ENCODE measurements at places on chromosomes 3 and 15.

GRCh38 chr3:194983121-194983520, 287.8 kb downstream of the XXYLT1 start:
- no peak for DNase-seq

DNA sequence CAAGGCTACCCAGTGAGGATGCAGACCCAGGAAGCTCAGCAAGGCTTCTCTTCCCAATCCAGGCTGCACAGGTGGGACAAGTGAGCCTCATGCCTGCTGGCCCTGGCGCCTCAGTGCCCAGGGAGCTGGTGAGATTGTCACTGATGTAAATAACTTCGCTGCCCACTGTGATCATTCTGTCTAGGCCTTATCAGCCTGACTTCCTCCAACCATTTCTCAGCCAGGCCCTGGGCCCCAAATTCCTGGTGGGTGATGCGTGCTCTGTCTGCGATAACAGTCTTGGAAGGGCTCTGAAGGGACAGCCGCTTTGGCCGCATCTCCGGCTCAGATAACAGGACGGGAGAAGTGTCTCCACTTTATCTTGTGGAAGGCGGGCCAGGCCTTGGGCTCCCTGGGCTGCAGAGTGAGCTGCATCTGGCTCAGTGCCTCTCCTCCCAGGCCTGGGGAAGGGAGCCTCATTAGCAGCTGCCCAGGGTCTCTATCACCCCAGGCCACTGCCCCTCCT, 2.2 kb upstream of the FBLN2 start:
- no peak for DNase-seq

DNA sequence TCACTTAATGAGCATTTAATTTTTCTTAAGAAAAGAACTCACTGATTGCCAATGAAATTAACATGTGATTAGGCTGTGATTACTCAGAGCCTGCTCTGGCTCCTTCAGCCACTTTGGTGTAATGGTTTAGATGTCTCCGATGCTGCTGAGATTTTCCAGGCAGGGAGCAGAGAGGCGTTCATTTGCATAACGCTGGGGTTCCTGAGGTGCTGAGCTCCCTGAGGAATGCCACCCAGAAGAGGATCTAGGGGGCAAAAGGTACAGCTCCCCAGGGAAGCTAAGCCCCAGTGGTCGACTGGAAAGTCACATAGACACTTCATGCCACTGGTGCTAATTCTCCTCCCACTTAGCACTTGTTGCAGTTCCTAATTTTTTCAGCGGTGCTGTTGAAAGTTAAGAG, 119.5 kb downstream of the USP13 start:
- no peak for DNase-seq

GRCh38 chr15:69128667-69129311, 31.6 kb upstream of the GLCE start:
- no peak for DNase-seq
